NCI-H2081 treated with DMSO at 0.1 percent for 48 hours (cell line): ENCODE measurements at places on chromosomes 11 and 22.

GRCh38 chr11:35887737-35888136 lies 56.1 kb upstream of the LDLRAD3 start:
- DNase-seq = no peak

GRCh38 chr22:49789289-49790141 lies 38.2 kb downstream of the BRD1 start:
- DNase-seq = no peak

GRCh38 chr11:116071241-116071640 lies 567.0 kb upstream of the CADM1 start:
- no peak for DNase-seq

DNA sequence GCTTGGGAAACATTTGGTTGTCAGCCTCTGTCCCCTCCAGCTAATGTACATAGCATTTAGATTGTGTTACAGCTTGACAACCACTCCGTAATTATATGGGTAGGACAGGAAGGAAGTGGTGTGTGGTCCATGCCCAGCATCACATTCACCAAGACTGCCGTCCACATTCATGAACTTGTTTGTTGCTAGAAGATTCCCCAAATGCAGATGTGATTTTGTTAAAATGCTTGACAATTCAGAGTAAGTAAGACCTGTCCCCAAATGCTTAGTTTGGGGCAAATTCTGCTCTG lies 1482.7 kb downstream of the TBC1D22A start:
- DNase-seq = no peak

- DNase-seq = no peak
These were observed 13.0 kb downstream of the ACO2 start for GRCh38 chr22:41481925-41482318.

- DNase-seq = no peak
These were observed 223.8 kb downstream of the BLID start for GRCh38 chr11:121892131-121892681.

GRCh38 chr11:32316232-32316631 lies 119.1 kb downstream of the WT1 start:
- DNase-seq = no peak

DNA sequence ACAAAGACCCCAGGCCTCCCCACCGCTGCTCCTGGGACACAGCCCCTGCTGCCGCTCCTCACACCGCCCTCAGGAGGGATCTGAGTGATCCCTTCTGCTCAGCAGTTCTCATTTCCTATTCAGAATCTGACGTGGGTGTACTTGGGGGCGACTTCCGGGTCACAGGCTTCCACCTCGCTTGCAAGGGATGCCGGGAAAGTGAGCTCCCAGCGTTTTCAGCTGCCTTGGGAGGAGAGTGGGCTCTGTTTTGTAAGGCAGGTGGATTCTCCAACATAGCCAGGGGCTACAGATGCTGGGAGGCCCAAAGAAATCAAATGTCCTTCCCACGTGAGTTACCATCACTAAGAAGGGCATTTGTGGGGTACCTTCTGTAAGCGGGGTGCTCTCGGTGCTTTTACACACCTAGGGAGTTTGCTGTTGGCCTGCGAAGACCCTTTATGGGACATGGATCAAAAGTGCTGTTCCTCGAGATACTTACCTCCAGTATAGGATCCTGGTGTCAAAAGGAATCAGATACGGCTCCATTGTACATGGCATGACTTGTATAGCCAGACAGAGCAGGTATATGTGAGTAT lies 9.7 kb upstream of the LRRC10B start:
- no peak for DNase-seq

GRCh38 chr11:82718307-82718706 lies 15.4 kb downstream of the FAM181B start:
- no peak for DNase-seq

DNA sequence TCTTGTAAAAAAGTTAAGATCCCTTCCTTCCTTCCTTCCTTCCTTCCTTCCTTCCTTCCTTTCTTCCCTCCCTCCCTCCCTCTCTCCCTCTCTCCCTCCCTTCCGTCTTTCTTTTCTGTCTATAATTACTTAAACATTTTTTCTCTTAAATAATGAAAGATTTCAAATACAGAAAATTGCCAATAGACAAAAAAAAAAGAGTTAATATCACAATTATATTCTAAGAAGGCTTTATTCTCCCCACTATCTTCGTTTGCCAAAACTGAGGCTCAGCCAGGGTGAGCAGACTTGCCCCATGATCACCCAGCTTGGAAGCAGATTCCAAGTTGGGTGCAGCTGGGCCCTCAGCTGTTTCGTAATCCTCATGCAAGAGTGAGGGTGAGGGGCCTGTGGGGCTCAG lies 327 bp upstream of the CACNA1I start:
- DNase-seq = no peak

DNA sequence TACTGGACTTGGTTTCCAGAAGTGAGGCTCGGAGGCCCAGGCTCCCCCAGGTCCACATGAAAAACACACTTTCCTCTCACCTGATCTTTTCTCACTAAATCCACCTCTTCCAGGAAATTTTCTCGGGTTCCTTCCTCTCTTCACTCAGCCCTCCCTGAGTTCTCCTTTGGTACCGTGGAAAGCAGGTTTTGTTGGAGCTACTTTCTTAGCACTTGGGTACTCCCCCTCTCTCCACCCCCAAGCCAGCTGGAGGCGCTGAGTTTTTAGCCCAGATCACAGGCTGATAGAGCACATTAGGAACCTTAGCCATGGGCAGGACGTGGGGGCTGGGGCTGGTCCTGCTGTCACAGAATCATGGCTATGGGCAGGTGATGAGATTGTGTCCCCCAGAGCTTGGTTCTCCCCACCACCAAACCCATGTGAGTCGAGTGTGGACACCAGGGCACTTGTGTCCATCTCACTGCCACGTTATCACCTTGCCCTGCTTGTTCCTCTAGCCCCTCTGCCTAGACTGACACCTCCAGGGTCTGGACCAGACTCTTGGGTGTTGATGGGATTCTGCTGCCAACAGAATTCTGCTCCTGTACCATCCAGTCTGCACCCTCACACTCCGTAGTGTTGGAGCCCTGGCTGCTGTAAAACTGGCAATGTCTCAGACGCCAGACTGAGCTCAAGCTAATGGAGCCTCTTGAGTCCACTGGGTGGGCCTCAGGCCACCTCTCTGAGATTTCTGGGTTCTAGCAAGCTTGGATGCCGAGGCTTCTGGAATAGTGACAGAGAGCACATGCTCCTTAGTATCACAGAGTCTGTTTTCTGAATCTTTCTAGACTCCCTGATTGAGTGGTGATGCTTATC lies 74.9 kb upstream of the NARS2 start:
- no peak for DNase-seq
